ENCODE measurements at places on chromosomes 2 and 18. TPM values are rescaled to one million over a fixed set of nuclear protein-coding genes. Genes with fewer than 3 reads are reported as not detected.

LIMS3 gene
- total RNA-seq: 2.1 TPM

HEATR5B gene
- 30.6 TPM for total RNA-seq

FHOD3 gene
- total RNA-seq: 38.3 TPM

ATP6V1B1 gene
- 0.39 TPM for total RNA-seq

ARHGAP15 gene
- not detected for total RNA-seq

IL1RL2 gene
- total RNA-seq: 3.7 TPM

DSC2 gene
- total RNA-seq: 0.97 TPM

PTH2R gene
- 0.11 TPM for total RNA-seq

ILKAP gene
- 26.1 TPM for total RNA-seq

PLGLB1 gene
- 2.2 TPM for total RNA-seq

SPOPL gene
- 30.6 TPM for total RNA-seq

CSRNP3 gene
- total RNA-seq: 0.13 TPM

HOXD9 gene
- total RNA-seq: 4.3 TPM

NTSR2 gene
- not detected for total RNA-seq

GYPC gene
- total RNA-seq: 77.5 TPM
